ENCODE measurements at places on chromosomes 5 and 9.
A peak's percentile ranks its signal among the peaks of the same experiment; 100 is the strongest.

GRCh38 chr5:123427281-123427680, 4.1 kb upstream of the CEP120 start:
- DNase-seq = no peak

- DNase-seq = no peak
Measured at GRCh38 chr5:135894789-135895188, 852 bp downstream of the IL9 start.

DNA sequence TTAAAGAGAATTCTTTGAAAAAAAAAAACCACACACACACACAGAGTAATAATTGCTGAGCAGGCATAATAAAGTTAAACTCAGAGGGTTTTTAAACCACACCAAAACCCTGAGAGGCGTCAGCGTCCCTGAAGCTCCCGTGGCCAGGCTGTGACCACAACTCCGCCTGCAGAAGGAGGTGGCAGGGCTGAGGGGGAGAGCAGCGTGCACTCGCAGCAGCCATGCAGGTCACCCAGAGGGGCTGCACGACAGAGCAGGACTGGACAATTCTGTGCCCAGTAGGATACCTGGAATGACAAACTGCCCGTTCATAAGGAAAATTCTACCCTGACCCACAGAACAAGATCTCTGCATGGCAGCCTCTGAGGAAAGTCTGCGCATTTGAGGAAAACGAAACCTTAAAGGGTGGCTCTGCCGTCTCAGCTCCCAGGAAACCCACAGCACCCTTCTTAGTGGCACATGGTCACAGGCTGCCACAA, 44.0 kb downstream of the ROR2 start:
- DNase-seq = no peak

DNA sequence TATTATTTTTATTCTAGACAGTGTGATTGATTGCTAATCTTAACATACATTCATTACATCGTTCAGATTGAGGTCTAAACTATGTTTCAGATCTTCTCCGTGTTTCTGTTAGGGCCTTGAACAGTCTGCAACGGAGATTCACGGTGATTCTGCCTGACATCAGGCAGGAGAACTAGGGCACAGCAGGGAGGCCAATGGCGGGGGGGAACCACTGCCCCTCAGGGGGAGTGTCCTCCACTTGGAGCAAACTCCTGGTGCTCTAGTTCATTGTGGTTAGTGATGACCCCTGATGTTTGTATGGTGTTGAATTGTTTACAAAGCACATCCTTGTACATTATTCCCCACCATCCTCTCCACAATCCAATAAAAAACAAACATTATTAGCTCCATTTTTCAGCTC, 173.5 kb downstream of the ZNF608 start:
- DNase-seq = no peak

DNA sequence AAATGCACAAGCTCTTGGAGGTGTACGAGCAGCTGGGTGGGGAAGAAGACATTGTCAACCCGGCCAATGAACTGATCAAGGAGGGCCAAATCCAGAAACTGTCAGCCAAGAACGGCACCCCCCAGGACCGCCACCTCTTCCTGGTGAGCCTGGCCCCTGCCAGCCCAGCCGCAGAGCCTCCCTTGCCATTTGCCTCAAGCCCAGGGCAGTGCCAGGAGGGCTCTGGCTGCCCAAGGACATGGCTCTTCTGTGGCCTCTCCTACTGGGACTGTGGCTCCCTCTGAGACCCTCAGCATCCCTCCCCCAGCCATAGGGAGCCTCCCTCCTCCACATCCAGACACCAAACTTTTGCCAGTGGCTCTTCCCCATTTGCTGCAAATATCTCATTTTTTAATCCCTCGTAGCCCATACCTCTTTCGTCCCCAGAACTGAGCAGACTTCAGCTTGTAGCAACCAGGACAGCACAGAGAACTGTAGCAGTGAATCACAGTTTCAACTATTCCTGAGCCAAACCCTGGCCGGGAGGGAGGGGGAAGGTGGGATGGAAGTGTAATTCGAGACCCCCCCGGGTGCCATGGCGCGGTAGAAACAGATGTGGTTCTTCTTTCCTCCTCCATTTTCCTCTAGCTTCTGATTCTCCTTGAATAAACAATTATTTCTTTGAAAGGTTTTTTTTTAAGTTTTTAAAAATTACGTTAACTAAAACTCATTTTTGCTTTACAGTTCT, 44.5 kb upstream of the SUSD3 start:
- no peak for DNase-seq

- DNase-seq = no peak
Measured at GRCh38 chr5:139684881-139685749, 37.0 kb downstream of the CXXC5 start.

DNA sequence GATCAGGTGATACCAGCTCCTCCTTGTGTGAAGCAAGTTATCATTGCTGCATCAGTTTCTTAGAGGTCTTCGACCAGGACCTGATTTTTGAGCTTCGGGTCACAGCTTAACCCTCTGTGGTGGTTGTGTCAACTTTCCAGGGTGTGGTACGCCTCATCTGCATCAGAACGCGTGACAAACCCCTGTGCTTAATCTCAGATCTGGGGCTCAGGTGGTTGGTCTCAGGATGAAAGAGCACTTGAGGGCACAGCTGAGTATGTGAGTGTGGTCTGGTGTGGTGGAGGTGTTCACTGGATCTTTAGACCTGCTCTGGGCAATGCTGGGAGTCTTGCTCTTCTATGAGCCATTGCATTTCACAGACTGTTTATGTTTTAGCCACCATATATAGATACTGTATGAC, 64.1 kb downstream of the OSTF1 start:
- DNase-seq = no peak

DNA sequence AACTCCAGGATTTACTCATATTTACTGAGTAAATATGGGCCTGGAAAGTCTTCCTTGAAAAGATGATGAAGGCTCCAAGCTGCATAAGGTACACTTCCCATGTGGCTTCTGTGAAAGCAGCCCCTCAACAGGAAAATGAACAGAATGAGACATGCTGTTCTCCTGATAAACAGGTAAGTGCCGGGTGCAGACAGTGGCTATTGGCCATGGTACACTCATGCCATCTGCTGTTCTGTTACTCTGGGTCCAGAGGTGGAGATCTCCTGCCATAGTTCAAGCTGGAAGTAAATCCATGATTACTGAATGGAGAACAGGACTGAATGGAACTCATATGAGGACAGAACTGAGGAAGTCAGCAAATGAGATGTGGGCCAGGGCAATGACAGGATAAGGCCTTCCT, 103.6 kb downstream of the SLIT3 start:
- DNase-seq = peak; percentile 61

DNA sequence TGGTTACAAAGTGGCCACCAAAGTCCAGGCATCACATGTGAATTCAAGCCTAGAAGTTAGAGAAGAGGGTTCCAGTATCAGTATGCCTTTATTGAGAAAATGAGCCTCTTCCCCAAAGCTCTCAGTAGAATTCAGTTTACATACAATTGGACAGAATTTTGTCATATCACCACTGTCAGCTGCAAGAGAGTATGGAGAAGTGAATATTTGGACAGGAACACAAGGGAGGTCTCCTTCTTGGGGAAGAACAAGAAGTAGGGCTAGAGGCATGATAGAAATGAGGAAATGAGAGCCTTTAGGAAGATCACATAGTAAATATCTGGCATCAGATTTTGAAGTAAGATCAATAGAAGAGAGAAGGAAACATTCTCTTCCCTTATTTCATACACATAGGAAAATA, 27.8 kb upstream of the VLDLR start:
- DNase-seq = no peak

GRCh38 chr5:94309141-94309540, 309.3 kb downstream of the KIAA0825 start:
- no peak for DNase-seq

- no peak for DNase-seq
Measured at GRCh38 chr9:132662152-132662945, 7.4 kb downstream of the DDX31 start.

GRCh38 chr9:14396171-14396570, 82.2 kb upstream of the NFIB start:
- DNase-seq = no peak

- DNase-seq = peak; percentile 7
Measured at GRCh38 chr5:98880598-98880997, 48.2 kb downstream of the CHD1 start.

All from amniotic epithelial cell (primary cell).